Activated T-cell treated with anti-CD3 and anti-CD28 coated beads for 48 hours (primary cell): ENCODE measurements at places on chromosomes 5 and 9.

DNA sequence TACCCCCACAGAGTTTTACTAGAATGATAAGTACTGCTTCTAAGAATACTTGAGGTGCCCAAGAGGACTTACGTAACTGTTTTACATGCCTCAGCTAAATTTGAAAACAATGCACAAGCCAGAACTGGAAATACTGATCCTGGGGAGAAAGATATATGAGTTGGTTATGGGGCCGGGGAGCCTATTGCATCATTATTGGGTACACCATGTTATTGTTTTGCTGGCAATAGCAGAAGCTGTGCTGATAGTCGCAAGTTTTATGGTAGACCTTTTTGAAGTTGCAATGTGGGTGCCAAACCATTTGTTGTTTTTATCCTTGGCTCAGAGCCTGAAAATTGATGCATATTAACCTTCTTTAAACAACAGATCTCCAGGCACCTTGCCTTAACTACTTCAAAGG is 108.4 kb upstream of the DHFR start:
- no peak for DNase-seq

DNA sequence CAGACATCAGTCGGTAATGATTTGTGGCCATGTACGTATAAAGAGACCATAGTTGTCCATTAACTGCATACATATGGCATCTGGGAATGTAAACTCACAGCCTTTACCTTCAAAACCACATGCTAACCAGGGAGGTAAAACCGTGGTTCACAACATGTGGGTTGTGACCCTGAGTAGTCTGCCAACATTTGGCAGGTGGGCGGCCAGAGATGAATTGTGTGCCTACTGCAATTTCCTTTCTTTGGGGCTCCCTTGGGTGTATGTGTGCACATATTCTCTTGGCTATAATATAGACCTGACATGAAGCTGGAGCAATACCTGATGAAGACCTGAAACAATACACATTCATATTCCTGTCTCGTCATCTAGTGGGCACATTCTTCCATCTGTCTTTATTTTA is 396.0 kb downstream of the MLLT3 start:
- no peak for DNase-seq

GRCh38 chr5:170633235-170634081 is 129.6 kb downstream of the KCNIP1 start:
- DNase-seq, result no peak

DNA sequence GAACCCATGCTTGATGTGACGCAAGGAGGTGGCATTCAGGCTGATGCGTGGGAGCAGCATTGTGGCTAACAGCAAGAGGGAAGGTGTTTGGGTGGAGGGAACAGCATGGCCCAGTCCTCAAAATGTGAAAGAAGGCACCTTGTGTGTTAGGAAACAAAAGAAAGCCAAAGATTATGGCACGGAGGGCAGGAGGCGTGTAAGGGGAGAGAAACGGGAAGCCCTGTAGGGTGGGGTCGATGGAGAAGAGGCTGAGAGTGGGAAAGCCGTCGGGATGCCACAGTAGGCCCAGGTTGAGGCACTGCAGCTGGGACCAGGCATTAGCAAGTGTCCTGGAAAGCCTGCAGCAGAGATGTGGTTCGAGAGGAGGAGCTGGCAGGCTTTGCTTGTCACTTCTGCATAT is 241.1 kb downstream of the GADD45G start:
- DNase-seq, result no peak

GRCh38 chr5:37121027-37121426 is 128.1 kb downstream of the CPLANE1 start:
- DNase-seq, result no peak
